Endodermal cell (in vitro differentiated cells): ENCODE measurements at places on chromosomes 13 and 19.

GRCh38 chr13:105272660-105273631, 1262.5 kb downstream of the EFNB2 start:
- no peak for DNase-seq

GRCh38 chr19:42407085-42407815, 17.2 kb upstream of the CNFN start:
- no peak for DNase-seq

DNA sequence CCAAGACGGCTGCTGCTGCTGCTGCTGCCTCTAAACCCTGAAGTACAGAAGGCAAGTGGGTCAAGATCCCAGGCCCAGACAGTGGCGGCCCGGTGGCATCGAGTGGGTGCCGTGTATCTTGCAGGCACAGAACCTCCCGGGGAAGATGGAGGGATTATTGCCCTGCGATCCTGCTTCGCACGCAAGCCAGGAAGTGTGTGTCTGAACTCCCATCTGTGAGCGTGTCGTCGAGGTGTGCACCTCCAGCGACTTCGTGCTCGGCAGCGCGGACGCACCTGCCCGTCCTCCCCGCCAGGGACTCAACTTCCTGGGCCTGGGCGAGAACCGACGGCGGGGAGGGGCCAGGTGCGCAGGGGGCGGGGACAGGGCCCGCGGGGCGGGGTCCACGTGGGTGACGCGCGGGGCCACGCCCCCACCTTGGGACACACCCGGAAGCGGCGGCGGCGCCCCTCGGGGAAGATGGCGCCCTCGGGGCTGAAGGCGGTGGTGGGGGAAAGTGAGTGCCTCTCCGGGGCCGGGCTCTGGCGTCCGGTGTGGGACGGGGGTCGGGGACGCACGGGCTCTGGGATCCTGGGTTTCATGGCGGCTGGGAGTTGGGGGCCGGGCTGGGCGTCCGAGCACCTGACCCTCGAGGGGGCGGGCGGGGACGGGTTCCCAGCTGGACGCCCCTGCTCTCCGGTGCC, at the start of gene STXBP2:
Gene STXBP2, plus strand, starts transcription at position 420 of the 683 bp plus-strand sequence. Its CDS starts 40 bp downstream, at position 460.
- DNase-seq: peak; percentile 96

GRCh38 chr13:78147905-78148304, 229.3 kb upstream of the EDNRB start:
- no peak for DNase-seq

DNA sequence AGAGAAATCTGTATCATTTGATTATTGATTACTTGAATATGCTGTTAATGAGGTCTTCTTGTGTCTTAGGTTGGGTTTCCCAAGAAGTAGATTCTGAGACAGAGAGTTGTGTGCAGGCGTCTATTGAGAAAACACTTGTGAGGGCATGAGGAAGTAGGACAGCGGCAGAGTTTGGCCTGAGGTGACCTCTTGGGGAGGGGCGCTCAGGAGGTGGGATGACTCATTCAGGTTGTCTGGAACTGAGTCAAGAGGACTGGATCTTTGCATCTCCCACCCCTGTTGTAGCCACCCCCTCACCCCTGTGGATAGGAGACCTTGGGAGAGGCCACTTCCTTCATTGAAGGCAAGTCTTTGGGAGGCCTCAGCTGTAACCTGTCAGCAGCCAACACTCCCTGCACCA, 35.2 kb upstream of the WDFY2 start:
- DNase-seq: peak; percentile 62
